Activated T-cell treated with anti-CD3 and anti-CD28 coated beads for 48 hours (primary cell): ENCODE measurements at places on chromosomes 7 and 10.

DNA sequence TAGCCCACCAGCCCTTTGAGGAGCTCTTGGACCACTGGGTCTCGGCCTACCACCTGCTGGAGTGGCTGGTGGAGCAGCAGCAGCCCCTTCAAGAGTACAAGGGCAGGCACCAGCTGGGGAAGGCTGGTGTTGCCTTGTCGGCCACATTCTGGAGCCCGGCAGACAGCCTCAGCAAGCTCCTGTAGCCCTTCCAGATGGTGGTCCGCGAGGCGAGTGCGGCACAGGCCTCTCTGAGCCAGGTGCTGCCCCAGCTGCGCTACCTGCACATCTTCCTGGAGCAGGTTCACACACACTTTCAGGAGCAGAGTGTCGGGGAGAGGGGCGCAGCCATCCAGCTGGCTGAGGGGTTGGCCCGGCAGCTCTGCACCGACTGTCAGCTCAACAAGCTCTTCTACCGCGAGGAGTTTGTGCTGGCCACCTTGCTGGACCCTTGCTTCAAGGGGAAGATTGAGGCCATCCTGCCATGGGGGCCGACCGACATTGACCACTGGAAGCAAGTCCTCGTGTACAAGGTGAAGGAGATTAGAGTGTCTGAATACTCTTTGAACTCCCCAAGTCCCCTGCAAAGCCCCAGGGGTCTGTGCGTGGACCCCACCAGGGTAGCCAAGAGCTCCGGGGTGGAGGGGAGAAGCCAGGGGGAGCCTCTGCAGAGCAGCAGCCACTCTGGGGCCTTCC lies 7.0 kb upstream of the ACTR3C start:
- DNase-seq = no peak

GRCh38 chr7:23246555-23246954 lies at the start of gene GPNMB:
TSS of gene GPNMB (plus strand) at chr7:23246775. CDS start at chr7:23246858, 83 bp downstream.
- no peak for DNase-seq

DNA sequence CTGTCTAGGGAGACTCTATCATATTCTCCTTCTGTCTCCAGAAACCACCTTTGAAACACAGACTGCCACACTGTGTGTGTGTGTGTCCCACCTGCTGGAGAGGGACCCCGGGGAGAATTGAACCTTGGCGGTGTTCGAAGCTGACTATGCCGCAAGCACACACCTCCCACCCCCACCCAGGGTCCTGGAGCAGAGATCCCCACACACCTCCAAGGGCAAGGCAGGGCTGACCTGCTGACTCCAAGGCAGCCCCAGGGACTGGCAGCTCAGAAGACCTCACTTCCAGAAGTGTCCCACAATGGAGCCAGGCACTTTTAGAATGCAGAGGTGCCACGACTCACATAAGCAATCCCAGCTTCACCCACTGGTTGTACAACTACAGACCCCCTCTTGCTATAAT lies 13.1 kb downstream of the DRGX start:
- no peak for DNase-seq

DNA sequence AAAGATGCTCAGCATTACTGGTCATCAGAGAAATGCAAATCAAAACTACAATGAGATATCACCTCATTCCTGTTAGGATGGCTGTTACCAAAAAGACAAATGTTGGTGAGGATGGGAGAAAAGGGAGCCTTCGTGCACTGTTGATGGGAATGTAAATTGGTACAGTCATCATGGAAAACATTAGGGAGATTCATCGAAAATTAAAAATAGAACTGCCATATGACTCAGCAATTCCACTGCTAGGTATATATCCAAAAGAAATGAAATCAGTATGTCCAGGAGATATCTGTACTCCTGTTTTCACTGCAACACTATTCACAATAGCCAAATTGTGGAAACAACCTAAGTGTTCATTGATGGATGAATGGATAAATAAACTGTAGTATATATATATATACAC lies 228.1 kb downstream of the ACTR3B start:
- DNase-seq = no peak

DNA sequence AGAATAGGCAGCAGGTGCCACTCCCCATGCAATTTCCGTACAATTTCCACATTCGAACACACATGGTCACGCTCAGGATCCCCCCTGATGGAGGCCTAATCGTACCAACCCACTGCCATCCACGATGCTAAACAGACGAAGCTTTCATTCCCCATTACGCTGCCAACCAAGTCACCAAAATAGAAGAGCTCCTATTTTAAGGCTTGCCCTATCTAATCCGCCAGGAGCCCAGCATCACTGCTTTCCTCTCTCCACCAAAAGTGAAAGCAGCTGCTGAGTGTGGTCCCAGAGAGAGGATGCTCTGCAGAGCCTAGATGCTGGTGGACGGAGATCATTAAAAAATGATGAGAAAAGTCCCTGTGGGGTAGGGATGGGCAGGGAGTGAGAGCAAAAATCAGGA lies 43.3 kb downstream of the HSPA12A start:
- DNase-seq = no peak

DNA sequence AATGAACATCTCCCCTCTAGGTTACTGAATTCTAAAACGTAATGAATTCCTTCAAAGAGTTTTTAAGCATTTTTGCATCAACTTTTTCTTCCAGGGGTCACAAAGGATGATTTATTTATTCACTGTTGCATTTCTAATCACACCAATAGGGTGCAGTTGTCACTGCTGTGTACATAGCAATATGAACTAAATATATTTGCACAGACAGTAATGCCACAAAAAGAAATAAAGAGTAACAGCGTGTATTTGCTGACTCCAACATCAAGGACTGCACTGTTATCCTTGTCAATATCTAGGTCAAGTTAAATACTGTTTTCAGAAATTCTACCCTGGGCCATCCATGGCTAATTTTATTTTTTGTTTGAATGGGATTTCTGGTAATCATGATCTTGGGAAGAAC lies 138.0 kb downstream of the FRMD4A start:
- DNase-seq = no peak
